ENCODE measurements at places on chromosomes 7 and 10.

- no peak for DNase-seq
Measured at GRCh38 chr10:58813573-58813972, 300.9 kb downstream of the BICC1 start.

- DNase-seq = no peak
Measured at GRCh38 chr7:137538361-137538762, 194.8 kb upstream of the PTN start.

GRCh38 chr7:10803720-10804119, 170.0 kb upstream of the PHF14 start:
- no peak for DNase-seq

- DNase-seq = no peak
Measured at GRCh38 chr7:44258423-44258760, 57.6 kb downstream of the YKT6 start.

DNA sequence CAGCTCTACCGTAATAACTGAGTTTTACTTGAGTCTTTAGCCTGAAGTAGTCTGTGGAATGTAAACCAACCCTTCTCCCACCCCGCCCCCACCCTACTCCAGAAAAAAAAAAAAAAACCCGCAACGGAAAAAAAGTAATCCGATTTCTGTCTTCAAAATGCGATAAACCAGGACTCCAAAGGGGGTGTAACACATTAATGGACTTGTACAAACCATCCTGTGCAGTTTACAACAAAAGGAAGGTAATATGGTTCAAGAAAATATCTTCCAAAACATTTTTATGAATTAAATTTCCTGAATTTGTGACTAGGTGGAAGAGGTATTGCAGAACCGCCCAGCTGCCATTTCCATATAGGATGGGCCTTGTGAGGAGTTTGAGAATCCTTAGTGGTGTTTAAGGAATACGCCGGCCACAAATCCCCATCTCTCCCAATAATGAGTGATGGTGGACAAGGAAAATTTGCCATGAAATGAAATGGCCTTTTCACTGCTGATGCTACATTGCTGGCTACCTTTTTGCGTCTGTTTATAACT, 10.6 kb downstream of the SKIDA1 start:
- no peak for DNase-seq

- DNase-seq = no peak
Measured at GRCh38 chr10:103911021-103911459, 6.9 kb downstream of the STN1 start.

DNA sequence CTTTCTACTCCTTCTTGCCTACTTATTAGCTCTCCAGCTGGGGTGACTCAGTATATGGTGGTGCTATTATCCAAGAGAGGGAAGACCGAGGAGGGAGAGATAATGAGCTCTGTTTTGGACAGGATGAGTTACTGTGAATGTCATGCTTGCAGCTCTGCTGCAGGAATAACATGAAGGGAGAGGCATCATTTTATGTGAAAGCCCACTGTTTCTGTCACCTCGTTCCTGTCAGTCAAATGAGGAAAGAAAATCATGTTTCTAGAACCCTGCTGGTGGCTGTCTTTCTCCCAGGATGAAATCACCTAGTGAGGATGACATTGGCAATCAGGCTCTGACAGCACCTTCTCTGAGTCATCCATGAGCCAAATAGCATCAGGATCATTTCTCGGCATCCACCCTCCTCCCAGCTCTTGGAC, 1291.6 kb upstream of the AUTS2 start:
- DNase-seq = no peak

DNA sequence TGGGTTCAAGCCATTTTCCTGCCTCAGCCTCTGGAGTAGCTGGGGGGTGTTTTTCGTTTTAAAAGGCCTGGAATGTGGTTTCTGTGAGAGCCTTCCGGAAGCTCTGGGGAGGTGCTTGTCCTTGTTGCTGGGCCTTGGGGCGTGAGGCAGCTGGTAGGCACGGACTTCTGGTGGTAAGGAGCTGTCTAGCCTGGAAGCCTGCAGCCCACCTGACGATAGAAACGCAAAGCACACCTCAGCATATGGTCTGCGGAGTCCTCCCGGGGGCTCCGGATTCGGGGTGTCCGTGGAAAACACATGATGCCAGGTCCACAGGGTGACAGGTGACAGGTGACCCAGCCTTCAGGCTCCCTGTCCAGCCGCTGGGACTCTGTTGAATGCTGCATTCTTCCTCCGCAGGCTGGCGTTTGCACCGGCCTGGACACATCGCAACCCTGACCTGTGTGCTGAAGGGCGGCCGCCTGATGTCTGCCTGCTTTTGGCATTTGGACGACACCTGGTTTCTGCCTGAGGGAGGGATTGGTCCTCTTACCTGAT, 37.3 kb downstream of the INPP5A start:
- no peak for DNase-seq

DNA sequence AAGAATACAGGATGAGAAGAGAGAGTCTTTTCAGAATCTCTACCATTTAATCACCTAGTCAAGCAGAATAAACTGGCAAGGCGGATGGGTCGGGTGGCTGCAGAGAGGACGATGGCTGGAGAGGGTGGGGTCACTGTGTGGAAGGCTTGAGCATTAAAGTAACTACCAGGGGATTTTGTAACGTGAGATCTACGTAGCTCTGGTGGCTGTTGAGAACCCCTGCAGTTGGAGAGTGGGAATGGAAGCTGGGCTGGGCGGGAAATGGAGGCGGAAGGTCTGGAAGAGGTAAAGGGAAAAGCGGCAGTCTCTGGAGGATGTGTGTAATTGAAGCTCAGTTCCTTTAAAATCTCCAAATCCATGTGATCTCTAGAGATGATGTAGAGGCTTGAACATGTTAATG, 135.0 kb downstream of the GATA3 start:
- no peak for DNase-seq

GRCh38 chr10:36181426-36182178, 539.5 kb upstream of the FZD8 start:
- DNase-seq = no peak

DNA sequence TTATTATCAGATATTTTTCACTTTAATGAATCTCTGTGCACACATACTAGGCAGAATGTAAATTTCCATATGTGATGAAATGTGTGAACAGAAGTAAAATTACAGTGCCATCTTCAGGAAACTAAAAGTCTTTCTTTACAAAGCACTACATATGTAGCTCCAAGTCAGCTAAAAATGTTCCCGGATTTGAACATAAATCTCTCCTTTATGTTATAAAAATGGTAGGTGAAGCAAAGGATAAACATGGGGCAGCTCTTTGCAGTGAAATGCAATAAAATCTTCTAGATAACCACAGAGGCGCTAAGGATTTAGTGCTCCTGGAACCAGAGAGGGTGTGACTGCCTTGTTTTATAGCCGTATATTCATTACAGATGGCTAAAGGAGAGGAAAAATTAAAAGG, 104.9 kb upstream of the C7orf33 start:
- DNase-seq = no peak

GRCh38 chr7:96720843-96721242, 11.2 kb upstream of the SEM1 start:
- DNase-seq = no peak

- no peak for DNase-seq
Measured at GRCh38 chr7:40175725-40176510, 41.1 kb downstream of the SUGCT start.

GRCh38 chr7:91330866-91331265, 66.6 kb downstream of the FZD1 start:
- no peak for DNase-seq

DNA sequence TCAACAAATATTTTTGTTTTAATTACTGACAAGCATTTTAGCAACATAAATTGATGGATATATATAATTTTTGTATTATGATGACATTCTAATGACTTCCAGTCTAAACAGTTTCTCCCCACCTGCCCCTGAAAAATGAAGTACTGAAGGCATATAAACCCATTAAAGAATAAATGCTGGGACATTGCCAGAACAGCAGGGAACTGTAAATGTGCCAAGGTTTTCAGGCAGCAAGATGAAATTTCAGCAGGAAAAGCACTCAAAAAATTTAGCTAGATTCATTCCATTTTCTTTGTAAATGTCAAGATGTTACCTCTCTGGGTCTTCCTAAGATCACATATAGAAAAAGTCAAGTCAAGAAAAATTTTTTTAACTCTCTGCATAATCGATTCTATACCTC, 11.0 kb upstream of the TLL2 start:
- no peak for DNase-seq

DNA sequence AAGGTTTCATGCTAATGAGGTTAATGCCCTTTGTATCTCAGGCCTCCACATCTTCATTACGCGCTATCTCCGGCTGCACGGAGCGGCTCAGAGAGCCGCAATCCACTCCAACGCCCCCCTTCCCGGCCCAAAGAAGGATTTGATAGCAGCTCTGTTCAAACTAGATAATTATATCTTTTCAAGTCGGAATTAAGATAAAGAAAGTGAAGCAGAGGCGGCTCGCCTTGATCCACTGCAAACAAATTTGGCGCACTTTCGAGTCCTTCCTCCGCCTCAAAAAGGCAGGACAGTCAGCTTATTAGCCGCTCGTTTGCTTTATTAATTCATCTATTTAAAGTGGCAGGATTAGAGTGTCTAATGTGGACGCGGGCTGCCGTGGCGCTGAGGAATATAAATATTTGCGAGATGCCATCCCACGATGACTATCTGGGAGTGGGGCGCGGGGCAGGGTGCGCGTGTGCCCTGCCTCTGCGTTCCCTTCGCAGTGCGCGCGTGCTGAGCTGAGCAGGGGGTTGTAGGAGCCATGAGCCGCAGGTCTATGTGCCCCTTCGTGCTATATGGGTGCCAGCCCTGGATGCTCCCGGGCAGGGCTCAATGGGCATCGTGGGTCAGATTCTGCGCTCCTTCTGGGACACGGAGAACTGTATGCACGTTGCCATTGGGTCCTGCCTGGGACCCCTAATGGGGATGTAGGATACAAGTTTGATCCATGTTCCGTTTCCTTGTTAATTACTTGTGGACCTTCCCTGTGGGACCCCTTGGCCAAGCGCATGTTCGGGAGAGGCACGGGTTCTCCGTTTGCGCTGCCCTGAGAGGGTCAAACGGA, 9.0 kb downstream of the EMX2 start:
- no peak for DNase-seq

GRCh38 chr7:96679886-96680285, 29.8 kb downstream of the SEM1 start:
- no peak for DNase-seq

DNA sequence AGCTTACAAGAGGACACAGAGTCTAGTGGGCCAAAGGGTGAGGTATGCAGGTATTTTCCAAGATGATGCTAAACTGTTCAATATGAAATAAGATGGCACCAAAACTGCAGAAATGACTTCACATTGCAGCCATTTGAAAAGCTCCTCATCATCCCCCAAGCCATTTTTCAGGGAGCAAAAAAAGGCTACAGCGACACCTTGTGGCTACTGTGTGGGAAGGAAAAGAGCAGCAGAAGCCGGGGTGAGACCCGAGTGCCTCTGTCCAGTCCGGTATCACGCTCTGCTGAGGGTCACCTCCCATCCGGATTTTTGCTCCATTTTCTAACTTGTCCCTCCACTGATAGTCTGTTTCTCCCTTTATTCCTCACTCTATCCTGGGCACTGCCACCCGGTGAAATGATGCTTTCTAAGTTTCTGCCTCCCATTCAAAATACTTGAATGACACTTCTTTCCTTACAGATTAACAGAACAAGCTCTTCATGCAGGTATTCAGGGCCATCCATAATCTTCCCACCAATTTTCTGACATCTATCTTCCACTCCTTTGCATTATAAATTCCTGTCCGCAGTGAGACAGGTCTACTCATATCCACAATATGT, 220.2 kb downstream of the DGKI start:
- no peak for DNase-seq

DNA sequence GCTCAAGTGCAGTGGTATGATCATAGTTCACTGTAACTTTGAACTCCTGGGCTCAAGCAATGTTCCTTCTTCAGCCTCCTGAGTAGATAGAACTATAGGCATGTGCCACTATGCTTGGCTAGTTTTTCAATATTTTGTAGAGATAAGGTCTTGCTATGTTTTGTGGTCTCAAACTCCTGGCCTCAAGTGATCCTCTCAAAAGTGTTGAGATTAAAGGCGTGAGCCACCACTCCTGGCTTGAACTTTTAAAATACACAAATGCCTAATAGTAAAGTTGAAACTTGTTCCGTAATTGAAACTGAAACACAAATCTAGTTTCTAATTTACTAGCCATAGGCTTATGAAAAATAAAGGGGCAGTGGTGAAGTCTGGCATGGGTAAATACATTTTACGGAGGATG, 65.7 kb downstream of the AP3M1 start:
- DNase-seq = no peak

GRCh38 chr7:45660901-45661211, 86.7 kb downstream of the ADCY1 start:
- DNase-seq = no peak

- no peak for DNase-seq
Measured at GRCh38 chr7:39168403-39169098, 190.8 kb downstream of the POU6F2 start.

GRCh38 chr7:48780862-48781261, 143.5 kb upstream of the CDC14C start:
- no peak for DNase-seq

DNA sequence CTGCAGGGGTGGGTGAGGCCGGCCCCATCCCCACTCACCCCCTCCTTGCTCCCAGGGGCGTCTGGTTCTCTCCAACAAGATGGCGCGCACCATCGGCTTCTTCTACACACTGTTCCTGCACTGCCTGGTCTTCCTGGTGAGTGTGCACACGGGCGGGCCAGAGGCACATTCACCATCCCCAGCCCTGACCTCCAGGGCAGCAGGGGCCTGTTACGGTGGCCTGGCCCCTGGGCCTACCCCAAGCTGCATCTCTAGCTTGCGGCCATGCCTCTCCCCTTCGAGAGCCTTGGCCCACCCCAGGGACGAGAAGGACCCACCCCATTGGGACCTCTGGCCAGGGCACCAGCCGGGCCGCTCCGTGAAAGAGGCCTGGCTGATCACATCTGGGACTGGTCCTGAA, 4.9 kb upstream of the SH2B2 start:
- DNase-seq = no peak

DNA sequence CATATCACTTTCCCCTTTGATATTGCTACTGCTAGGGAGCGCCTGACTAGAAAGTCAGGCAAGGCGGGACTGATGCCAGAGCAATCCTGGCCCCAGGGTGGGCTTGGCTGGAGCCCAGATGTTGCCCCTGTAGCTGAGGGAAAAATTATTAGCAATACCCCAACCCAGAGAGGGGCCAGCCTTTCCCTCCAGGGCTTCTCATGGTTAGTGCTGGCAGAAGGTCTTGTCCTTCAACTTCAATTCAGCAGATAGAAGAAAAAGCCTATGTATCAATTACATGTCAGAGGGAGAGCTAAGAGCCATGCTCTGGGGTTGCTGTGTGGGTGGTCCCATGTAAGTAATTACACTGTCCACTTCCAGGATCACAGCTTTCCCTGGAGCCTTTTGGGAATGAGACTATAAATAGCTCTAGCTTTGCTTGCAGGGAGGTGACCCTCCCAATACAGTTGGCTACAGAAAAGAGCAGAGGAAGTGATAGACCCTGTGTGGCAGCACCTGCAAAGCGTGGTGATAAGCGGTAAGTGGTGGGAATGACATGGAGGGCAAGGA, 579.1 kb downstream of the CCSER2 start:
- no peak for DNase-seq

DNA sequence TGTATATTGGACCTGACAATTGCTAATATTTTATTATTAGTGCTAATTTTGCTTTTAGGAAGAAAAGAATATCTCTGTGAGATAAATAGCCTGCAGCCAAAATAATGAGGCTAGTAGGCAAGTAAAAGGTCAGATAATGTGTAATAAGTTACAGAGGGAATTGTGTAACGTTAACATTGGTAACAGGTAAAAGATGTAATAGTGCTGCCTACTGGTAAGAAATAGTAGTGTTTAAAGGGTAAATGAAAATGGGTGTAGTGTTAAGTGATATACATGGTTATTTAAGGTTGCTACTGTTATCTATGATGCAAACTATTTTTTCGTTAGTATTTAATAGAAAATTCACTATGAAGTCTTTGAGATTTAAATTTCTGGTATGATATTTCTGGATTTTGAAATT, 9.2 kb upstream of the FOXP2 start:
- DNase-seq = no peak

All from AG09319 (cell line).